Cardiac fibroblast (primary cell): ENCODE measurements at places on chromosomes 6 and 20.

DNA sequence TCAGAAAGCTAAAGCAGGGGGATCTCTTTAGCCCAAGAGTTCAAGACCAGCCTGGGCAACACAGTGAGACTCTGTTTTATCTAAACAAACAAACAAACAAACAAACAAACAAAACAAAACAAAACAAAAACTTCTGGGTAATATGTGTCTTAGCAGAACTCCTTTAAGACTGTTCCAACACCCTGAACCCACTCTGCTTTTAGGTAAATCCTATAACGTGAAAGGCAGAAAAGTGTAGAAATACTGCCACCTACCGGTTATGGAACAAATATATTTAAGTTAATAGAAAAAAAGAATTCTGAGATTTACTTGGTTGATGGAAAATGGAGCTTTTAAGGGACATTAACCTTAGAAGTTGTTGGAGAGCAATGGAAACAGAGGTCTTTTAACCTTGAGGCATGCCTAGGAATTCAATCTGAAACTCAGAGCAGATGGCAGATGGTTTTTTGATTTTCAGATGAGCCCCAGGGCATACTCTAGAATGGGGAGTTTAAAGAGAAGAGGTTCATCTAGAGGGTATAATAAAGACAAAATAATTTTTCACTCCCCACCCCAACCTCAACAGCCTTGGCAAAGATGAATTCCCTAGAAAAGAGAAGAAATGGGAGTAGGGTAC lies 38.5 kb downstream of the SOD2 start:
- peak; percentile 80 for DNase-seq

GRCh38 chr6:30990422-30991086 lies 7.0 kb downstream of the MUC21 start:
- no peak for DNase-seq

GRCh38 chr20:17971300-17972013 lies 2.6 kb downstream of the MGME1 start:
- DNase-seq = peak; percentile 64

DNA sequence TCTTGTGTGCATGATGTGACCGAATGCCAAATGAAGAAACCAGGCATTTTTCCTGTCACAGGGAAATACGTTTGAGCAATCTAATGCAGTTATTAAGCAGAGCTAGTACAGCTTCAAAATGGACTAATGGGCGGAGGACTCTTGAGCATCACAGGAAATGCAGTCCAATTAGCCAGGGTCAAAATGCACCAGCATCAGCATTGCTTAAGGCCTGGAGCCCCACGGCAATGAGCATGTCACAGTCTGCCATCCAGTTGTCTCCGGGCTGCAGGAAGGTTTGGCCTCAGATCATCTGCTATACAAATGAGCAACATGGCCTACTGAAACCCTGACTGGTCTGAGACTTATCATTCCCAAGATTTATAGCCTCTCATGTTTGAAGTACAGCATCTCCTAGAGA lies 652.1 kb upstream of the SLC35B3 start:
- no peak for DNase-seq

GRCh38 chr20:7967199-7967844 lies 27.1 kb upstream of the HAO1 start:
- peak; percentile 61 for DNase-seq

DNA sequence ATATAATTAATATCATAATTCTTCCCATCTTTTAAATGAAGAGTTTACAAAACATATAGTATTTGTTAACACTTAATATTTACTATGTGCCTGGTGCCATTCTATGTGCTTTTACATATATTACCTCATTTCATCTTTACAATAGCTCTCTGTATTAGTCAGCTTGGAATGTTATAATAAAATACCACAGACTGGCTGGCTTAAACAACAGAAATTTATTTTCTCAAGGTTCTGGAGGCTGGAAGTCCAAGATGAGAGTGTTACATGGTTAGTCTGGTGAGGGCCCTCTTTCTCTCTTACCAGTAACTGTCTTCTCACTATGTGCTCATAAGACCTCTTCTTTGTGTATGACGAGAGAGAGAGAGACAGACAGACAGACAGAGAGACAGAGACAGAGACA lies 110.2 kb downstream of the NKAIN2 start:
- DNase-seq = peak; percentile 0

- peak; percentile 20 for DNase-seq
Observed at GRCh38 chr6:154766288-154766687, 33.1 kb downstream of the SCAF8 start.

DNA sequence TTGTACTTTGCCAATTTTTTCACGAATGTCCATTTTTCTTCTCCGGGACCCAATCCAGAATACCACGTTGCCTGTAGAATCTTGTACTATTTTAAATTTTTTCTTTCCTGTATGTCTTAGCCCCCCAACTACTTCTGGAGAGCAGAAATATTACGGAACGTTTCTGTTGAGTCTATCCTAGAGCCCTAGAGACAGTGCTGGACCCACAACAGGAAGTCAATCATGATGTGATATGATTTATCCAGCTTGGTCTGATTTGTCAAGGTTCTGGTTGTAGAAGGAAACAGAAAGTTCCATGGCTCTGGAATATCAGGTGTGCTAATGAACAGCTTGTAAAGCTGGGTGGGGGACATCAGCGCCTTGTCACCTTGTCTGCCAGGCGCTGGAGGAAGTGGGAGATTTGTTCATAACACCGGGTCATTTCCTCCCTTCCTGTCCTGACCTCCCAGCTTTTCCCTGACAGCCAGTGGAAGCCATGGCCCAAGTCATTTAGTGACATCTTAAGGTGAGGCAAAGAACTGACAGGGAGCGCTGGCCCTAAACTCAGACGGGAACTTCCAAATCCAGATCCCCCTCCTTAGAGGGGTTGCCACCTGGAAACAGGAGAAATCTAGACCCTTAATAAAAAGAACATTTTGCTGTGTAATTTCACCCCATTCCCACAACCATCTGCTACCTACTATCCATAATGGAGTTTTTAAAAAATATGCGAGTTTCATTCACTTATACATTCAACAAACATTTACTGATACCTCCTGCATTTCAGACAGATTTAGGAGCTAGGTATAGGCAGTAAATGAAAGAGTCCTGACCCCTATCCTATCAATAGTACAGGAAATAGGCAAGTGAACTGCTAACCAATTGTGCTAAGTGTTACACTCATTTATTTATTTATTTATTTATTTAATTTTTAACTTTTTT lies 130.5 kb downstream of the ZFP64 start:
- peak; percentile 59 for DNase-seq

DNA sequence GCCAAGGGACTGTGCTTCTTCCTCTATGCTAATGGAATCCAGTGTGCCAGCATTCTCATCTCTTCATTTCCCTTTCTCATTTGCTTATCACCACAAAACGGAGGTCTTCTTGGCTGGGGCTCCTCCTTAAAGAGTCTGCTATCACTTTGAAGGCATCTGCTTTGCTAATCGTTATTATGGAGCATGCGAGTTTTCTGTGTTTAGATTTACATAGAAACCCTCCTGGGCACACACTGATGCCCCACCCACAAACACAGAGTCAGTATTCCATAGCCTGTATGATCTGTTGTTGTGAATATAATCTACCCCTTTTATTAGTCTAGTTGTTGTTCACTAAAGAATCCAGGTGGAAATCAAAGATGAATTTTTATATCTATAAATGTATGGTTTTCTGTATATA lies 83.4 kb upstream of the XRN2 start:
- DNase-seq = no peak

- no peak for DNase-seq
Observed at GRCh38 chr20:42795111-42795695, 394.5 kb downstream of the PTPRT start.

DNA sequence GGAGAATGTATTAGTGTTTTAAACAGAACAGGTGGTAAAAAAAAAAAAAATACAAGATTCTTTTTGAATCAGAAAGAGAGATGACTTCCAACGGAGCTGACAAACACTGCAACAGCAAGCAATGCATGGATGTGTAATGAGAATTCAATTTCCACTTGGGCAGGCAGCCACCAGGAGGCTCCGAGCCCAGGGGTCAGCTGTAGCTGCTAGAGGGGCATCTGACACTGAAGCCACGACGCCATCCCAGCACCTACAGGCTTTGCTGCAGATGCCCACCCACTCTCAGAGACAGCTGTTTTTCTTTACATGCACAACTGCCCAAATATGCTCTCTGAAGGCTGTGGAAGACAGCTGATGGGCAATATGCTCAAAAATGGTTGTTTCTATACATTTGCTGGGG lies 75.4 kb downstream of the ELOVL5 start:
- no peak for DNase-seq

DNA sequence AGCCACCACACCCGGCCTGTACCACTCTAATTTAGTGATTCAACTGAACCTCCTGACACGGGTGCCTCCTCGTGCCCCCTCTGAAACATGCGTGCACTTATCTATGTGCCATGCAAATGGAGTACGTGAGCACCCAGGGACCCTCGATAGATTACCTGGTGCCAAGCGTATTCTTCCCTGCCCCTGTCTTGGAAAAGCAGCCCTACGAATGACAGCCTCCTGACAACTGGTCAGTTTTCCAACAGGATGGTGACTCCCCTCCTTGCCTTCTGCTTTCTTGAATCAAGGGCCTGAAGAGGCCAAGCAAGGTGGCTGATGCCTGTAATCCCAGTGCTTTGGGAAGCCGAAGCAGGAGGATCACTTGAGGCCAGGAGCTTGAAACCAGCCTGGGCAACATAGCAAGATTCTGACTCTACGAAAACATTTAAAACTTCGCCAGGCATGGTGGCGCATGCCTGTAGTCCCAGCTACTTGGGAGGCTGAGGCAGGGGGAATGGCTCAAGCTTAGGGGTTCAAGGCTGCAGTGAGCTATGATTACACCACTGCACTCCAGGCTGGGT lies 25.4 kb upstream of the SYNJ2 start:
- DNase-seq = no peak

DNA sequence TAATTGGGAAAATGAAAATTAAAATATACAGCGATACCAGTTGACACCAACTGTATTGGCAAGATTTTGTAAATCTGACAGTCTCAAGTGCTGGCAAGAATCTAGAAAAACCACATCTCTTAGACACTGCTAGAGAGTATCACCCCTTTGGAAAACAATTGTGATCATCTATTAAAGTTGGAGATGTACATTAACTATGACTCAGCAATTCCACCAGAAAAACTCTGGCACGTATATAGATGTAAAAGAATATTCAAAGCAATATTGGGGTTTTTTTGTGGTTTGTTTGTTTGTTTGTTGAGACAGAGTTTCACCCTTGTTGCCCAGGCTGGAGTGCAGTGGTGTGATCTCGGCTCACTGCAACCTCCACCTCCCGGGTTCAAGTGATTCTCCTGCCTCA lies 142.9 kb downstream of the HACE1 start:
- no peak for DNase-seq

DNA sequence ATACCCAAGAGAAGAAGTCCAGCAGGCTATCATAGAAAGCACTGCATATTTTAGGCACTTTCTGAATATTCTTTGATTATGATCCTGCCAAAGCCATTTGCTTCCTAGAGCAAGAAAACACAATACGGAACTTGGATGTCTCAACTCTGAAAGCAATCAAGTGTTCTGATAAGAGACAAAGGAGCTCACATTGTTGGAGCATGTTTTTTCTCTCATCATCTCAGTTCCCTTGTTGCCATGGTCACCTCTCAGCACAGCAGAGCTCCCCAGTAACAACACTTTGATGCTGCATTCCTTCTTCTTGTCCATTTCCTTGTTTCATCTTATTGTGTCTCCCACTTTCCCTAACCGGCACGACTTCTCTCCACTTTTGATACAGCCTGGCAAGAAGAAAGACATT lies 168.7 kb upstream of the FUT9 start:
- DNase-seq = no peak

- no peak for DNase-seq
Observed at GRCh38 chr20:61575151-61575937, 323.3 kb downstream of the CDH4 start.

DNA sequence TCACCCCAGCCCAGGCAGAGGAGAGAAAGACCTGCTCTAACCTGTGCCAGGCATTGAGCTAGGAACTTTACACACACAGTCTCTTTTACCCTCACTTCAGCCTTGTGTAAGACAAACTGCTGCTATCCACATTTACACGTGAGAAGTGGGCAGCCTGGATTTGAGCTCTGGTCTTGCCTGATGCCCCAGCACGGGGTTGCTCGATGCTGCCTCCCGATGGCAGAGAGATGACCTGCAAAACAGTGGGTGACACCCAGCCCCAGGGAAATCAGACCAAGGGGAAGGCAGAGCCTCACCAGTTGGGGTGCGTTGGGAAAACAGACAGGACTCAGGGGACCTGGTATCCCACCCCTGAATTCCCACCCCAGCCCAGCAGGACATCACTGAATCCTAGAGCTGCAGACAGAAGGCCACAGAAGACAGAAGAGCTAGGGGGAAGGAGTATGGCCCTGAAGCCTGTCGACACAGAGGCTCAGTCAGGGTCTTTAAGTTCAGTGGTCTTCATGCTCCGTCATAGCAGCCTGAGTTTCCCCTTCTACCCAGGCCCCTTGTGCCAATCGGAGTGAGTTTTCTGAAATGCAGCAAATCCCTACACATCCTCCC lies 990 bp downstream of the BPI start:
- peak; percentile 47 for DNase-seq

GRCh38 chr20:13554706-13555105 lies 84.0 kb downstream of the TASP1 start:
- DNase-seq = peak; percentile 11

DNA sequence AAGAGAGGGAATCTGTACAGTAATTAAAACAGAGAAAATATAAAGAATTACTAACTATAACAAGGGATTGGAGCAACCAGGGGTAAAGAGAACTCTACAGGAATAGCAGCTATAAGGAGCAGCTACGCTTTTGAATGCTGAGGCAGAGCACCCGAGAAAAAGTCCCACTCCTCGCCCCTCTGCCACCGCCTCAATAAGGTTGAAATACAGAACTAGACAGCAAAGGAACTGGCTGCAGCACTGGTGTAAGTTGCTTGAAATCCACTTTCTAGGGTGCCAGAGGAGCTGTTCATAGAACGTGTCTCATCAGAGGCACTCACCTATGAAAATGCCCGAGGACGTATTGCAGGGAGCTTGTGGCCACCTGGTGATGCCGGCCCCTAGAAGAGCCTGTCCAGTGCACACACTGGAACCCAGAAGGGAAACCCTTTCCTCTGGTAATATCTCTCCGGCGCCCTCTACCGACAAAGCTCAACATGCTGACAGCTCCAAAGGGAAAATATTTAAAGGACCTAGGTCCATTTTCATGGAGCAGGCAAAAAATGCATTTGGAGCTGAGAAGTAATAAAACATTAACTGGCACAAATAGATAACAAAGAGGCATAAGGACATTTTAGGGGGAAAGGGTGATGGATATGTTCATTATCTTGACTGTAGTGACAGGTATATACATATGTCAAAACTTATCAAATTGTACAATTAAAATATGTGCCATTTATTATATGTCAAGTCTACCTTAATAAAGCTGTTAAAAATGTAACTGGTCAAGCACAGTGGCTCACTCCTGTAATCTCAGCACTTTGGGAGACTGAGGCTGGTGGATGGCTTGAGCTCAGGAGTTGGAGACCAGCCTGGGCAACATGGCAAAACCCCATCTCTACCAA lies 137.4 kb upstream of the HDAC2 start:
- DNase-seq = peak; percentile 84

GRCh38 chr20:36845288-36845971 lies 30.5 kb upstream of the TLDC2 start:
- no peak for DNase-seq
